ENCODE measurements at places on chromosomes 5 and 9.

- no peak for DNase-seq
Measured at GRCh38 chr5:68260467-68260866, 44.9 kb downstream of the PIK3R1 start.

DNA sequence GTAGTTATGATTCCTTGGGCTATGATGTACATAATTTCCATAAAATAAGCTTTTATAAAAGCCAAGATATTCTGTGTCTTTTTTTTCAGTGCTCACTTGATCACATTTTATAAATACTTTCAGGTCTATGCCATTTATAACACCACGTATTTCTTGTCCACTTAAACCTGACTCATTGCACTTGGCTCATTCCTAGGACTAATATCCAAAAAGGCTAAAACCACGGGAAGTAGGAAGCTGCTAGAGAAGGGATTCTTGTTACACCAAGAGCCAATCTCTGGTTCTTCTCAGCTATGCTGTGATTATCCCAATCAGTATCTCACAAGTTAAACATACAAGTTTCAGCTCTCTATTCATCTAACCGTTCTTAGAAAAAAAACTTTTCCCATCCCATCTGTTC lies 80.4 kb upstream of the CDH6 start:
- DNase-seq: no peak

DNA sequence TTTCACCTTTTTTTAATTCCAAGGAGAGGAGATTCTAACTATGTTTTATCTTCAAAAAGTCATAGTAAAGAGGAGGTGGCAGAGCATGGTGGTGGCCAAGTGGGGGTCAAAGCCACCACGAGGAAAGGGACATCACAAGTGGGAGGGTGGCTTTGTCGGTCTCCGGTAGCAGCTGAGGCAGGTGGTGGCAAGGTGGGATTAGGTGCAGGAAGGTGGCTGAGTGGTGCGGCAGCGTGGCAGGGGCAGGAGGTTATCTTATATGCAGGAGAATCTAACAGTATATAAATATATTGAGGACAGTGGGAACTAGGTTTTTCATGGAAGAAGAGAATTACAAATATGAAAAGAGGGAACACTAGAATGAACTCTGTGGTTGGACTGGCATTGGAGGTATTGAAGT lies 196.8 kb downstream of the FSTL4 start:
- DNase-seq: no peak

DNA sequence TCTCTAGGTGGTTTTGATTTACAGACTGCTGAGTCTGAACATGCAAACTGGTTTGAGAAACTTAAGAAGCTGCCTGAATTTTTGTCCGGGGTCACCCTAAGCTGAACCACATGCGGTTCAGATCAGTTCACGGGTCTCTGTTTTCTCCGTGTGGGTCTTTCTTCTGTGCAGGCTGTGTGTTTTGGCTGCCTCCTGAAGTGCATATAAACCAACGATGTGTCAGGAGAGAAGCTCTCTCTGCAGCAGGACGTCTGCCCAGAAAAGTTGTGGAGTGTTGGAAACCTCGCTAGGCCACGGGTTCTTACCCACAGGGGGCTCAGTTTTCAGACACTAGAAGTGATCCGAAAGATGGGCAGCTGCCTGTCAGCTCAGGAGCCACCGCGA lies 364.2 kb downstream of the IRX2 start:
- no peak for DNase-seq

DNA sequence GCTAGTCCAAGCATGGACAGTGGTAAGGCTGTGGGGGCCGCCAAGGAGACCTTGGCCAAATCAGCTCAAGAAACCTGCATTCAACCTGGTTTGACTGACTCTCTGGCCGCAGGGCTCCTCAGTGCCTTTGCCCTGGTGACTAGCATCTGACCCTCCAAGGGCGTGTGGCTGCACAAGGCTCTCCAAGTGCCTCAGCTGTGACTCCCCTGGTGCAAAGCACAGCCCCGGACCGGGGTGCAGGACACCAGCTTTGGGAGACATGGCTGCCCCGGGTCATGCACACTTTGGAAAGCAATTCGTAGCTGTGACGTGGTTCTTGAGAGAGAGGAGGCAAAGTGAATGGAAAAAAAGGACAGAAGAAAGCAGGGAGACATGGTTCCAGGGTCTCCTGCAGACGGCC lies 245.2 kb upstream of the IRX2 start:
- no peak for DNase-seq

DNA sequence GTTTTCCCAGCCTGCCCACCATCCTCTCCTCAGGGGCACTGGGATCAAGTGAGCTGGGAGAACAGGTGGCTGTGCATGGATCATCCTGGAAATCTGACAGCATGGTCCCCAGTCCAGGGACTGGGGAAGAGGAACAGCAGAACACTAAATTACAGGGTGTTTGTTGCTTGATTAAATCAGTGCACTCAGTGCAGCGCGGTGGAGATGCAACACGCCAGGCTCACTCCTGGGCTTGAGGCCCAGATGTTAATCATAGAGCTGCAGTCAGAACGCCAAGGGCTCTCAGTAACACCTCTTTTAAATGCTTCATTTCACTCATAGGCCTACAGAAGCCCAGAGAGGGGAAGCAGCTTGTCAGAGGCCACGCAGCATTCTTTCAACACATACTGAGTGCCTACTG lies 14.2 kb upstream of the LARP1 start:
- DNase-seq: no peak

DNA sequence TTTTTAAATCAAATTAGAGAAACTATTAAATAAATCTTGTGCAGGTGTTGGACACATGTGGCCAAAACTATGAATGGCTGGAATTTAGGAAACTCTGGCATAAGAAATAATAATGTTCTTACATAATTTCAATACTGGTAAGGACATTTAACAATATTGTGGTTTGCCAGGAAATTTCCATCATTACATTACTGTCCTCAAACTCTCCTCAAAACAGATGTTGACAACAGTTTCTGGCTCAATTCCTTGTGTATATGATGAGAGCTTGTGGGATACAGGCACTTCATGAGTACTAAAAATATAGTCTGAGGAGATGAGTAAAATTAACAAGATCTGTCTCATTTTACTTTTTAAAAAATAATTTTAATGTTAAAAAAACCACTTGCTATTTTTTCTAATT lies 27.9 kb downstream of the MCTP1 start:
- DNase-seq: no peak

GRCh38 chr5:109016300-109016699 lies 268.6 kb downstream of the FER start:
- DNase-seq: no peak

DNA sequence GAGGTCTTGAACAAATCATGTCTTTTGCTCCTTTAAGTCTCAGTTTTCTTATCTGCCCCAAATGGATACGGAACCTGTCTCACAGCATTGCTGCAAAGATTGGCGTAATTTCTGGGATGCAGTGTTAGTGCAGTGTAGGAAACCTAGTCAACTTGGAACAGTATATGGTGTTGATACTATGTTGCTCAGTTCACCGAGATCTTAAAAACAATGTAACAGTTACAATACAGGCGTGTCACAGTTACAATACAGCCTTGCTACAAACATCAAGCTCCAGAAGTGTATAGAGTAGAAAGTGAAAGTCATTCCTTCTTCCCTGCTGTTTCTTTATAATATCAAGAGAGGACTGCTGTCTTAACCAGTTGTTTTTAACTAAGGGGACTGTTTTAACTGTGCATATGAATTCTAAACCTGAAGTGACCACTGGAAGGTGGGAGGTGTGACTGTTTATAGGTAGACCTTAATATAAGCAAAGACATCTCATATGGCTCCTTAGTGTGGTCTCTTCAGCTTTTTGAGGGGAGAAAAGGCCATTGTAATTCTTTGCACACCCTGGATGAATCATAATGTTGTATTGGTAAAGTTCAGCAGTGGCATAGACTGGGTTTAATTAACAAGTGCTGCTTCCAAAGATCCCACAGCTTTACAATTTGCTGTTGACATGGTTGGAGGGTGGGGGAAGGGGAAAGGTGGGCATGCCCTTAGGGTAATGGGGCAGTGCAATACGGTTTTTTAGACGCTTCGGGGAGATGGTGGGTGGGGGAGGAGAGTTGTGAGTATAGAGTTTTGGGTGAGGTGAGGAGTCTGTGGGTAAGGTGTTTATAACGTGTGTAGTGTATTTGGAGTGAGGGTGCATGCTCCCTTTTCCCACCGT lies 12.9 kb downstream of the PRRC2B start:
- DNase-seq: no peak

- DNase-seq: no peak
Measured at GRCh38 chr5:117160391-117160790, 585.8 kb upstream of the SEMA6A start.

- DNase-seq: peak; percentile 33
Measured at GRCh38 chr5:43661102-43661501, 58.1 kb downstream of the NNT start.

GRCh38 chr9:12625844-12626243 lies 67.3 kb upstream of the TYRP1 start:
- DNase-seq: no peak

DNA sequence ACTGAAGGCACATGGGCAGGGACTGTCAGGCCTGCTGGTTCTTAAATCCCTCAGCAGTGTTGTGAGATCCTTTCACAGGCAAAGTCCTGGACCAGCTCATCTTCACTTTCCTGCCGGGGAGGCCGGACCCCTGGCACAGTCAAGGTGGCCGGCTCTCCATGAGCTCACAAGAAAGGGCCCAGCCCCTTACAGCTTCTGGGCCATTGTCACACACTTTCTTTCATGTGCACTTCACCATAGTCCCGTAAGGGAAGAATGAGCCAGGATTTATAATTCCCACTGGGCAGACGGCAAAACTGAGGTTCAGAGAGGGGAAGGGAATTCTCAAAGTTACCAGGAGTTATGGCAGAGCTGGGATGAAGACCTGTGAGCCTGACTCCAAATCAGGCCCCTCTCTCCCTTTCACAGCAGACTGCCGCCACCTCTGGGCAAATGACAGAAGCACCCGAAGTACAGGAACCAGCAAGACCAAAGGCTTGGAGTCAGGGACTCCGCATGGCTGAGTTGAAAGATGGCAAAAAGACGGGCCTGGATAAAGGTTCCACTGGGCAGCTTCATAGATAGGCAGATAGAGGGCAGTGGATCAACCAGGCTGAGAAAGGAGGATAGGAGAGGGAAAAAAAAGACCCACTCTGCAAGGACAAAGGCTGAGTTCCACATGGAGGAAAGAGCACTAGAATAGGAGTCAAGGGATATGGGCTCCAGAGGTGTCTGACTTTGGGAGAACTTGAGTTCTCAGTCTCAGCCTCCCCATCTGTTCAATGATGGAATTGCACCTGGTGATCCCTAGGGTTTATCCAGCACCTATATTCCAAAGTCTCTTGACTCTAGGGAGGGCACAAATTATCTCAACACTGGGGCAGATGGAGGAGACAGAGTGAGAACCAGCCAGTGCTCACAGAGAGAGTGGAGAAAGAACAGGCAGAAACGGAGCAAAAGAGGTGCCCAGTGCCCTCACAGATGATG lies 128.7 kb downstream of the PAX5 start:
- DNase-seq: no peak

DNA sequence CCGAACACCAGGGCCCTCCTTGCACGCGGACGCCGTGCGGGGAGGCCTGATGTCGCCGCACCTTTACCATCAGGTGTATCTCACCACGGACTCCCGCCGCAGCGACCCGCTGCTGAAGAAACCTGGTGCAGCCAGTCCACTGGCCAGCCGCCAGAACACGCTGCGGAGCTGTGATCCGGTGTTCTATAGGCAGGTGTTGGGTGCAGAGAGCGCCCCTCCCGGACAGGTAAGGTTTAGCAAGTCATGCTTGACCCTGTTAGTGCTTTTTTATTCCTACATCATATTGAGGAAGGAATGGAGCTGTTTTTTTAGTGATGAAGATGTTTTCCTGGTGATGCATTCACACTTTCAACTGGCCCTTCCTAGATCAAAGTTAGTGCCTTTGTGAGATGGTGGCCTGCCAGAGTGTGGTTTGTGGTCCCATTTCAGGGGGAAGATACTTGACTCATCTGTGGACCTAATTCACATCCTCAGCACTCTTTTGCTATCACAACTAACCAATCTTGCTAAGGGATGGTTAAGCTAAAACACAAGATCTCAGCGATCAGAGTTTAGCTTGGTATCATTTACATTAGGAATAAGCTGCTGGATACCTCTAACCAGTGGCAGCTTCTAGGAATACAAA lies 2.7 kb downstream of the PCDHGC3 start:
- DNase-seq: no peak

- DNase-seq: no peak
Measured at GRCh38 chr5:108028412-108028811, 353.5 kb downstream of the FBXL17 start.

DNA sequence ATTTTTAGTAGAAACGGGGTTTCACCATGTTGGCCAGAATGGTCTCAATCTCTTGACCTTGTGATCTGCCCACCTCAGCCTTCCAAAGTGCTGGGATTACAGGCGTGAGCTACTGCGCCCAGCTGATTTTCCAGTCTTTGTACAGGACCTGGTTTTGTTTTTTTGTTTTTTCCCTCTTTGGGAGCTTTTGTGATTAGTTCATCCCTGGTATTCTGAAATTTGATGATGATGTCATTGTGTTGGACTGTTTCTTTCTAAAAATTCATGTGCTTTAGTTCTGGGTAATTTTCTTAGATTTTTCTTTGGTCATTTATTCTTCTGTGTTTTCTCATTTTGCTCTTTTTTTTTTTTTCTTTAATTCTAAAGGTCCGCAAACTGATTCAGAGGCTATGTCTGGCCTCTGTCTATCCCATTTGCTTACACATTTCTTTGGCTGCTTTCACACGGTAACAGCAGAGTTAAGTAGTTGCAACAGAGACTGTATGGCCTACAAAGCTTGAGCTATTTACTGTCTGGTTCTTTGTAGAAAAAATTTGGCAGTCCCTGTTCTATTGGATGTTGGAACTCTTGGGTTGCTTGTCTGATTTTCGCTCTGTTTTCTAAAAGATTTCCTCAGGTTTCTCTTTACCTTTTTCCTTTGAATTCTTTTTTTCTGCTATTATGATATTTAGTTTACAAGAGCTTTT lies 24.8 kb downstream of the STX17 start:
- DNase-seq: no peak

DNA sequence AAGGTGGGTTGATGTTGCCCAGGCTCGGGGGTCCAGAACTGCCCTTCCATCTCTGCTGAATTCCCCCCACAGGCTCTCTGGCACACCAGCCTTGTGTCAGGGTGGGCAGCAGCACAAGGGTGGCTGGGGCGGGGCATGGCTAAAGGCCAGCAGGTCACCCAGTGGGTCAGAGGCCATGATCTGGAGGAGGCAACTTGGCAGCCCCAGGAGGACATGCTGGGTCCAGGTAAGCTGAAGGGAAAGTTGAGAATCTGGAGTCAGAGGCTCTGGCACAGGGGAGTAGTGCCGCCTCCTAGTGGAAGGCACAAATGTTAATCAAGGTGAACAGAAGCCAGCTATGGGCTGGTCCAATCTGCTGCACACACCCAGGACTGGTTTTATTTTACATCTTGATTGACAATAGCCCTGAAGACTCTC lies 6.2 kb downstream of the TMEM8B start:
- no peak for DNase-seq

DNA sequence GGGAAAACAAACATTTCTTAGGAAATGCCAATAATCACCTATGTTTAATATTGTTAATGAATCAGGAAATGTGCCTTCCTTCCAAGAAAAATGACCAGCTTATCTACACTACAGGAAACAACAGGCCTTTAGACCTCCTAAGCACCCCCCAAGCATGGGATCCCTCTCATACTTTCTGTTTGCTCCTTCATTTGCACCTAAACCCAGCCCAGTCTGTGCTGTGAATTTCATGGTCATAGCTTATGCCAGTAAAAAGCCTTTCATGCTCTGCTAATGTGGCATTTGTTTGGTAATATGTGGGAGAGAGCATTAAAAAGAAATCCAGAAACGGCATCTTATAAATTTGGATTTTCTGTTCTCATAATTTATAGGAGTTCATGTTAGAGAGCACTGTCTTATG lies 511.1 kb downstream of the EBF1 start:
- no peak for DNase-seq

Data from activated naive CD8-positive, alpha-beta T cell treated with anti-CD3 and anti-CD28 coated beads, Interleukin-2, amount 50 U/mL, for 24 hours (primary cell).